ENCODE measurements at places on chromosomes 16 and 17.
A peak's percentile ranks its signal among the peaks of the same experiment; 100 is the strongest.

GRCh38 chr17:7502987-7503386, 18.8 kb downstream of the POLR2A start:
- DNase-seq, result no peak

DNA sequence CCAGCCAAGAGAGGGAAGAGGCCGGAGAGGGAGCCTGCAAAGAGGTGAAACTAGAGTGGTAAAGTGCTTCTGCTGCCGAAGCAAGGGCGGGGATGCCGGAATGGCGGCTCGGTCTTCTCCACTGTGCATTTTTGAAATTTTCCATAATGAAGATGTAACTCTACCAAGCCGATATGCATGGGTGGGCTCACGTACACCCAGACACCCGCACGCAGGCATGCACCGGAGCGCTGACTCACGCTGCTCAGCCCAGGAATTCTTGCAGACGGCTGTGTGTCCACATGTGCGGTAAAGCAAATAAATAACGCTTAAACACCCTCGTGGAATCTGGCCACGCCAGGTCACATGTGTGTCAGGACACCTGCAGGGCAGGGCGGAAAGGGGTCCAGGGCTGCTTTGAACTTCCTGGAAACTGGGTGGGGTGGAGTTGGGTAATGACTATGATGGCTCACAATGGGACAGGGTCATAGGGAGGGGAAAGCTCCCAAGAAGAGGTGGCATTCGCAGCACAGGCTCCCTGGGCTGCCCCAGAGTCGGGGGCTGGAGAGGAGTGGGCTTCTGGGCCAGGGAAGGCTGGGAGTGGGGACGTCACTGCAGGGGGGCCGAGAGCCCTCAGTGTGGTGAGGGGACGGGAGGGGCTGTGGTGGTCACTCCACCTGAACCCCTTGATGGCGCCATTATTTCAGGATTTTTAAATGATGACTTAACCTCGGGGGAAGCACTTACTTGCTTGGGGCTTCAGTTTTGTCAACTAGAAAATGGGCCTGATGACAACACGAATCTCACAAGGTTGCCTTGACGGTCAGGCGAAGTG, 265.5 kb downstream of the PARN start:
- peak; percentile 96 for DNase-seq

DNA sequence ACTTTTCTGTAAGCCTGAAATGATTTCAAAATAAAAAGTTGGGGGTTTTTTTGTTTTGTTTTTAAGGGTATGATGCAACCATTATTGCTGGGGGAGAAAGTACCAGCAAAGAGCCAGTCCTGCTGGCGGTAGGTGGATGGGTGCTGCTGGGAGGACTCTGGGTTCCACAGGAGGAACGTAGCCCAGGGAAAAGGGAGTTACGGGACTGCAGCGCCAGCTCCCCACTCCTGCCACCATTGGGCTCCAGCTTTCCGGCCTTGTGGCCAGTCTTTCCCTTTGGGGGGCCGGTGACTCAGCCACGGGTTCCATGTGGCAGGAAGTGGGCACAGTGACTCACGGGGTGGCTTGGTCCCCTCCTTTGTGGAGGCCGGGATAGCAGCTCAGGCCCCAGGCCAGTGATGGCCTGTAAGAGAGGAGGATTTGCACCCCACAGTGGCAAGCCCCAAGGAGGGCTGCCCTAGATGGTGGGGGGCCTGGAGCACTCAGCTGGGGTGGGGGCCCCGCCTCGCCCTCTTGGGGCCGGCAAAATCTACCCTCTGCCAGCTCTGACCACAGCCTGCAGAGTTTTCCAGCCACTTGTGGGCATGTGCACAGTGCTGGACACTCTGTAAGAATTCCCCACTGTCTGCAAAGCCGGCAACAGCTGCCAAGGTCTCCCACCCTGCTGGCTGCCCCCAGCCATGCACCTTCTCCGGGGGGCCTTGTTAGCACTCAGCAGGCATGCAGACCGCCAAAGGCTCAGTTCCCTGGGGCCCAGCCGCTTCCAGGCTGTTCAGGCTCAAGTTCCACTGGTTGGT, 30.4 kb downstream of the SOCS3 start:
- DNase-seq, result peak; percentile 89

DNA sequence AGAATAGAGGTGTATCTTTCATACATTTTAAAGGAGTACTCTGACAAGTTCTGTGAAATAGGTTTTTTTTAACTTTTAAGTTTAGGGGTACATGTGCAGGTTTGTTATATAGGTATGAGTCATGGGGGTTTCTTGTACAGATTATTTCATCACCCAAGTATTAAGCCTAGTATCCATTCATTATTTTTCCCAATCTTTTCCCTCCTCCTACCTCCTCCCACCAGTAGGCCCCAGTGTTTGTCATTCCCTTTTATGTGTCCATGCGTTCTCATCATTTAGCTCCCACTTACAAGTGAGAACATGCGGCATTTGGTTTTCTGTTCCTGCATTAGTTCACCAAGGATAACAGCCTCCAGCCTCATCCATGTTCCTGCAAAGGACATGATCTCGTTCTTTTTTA, 175.5 kb downstream of the CYB561 start:
- no peak for DNase-seq

DNA sequence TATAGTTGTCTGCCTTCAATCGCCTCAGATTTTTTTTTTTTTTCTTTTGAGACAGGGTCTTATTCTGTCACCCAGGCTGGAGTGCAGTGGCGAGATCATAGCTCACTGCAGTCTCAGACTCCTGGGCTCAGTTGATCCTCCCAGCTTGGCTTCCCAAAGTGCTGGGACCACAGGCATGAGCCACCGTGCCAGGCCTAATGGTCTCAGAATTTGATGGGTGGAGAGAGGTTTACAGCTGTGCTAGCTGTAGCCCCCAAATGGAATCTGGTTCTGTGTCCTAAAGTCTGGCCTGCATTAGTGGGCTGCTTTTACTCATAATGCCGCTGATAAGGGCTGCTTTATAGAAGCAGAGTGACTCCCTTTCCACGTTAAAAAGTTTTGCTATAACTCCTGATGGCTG, 5.1 kb downstream of the ZNRF1 start:
- no peak for DNase-seq

- DNase-seq, result no peak
Measured at GRCh38 chr16:26593700-26594099, 473.0 kb upstream of the C16orf82 start.

GRCh38 chr17:63988741-63989621, 9.2 kb upstream of the PRR29 start:
- peak; percentile 28 for DNase-seq

- DNase-seq, result no peak
Measured at GRCh38 chr17:50710025-50710424, 2.3 kb upstream of the ANKRD40 start.

DNA sequence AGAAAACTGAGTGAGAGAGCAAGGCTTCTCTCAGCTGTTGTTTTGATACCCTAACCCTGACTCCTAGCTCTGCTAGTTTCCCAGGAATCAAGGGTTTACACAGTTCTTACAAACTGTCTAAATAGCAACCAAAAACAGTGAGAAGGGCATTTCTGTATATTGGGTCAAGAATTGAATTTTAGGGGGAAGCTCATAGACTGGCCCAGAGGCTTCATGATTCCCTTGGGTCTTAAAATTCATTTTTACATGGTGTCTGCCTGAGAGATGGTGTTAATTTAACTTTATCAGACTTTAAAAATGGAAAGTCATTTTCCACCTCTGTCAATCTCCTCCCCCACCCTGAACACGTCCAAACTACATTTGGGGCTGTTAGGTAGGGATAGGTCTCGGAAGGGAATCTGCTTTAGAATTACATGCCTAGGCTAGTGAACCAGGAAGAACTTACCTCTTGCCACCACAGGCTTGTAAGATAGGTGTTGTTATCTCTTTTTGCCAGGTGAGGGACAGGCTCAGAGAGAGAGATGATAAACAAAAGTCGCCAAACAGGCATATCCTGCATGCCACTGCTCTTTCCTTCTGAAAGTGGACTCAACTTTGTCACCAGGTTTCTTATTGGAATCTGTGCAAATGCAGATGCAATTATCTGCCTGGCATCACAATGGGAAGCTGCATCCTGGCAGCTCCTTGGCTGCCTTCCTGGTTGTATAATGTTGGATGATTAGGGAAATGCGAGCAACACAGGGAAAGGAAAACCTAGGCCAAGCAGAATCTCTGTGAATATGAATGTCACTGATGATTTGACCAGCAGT, 3.1 kb downstream of the PHAF1 start:
- no peak for DNase-seq

DNA sequence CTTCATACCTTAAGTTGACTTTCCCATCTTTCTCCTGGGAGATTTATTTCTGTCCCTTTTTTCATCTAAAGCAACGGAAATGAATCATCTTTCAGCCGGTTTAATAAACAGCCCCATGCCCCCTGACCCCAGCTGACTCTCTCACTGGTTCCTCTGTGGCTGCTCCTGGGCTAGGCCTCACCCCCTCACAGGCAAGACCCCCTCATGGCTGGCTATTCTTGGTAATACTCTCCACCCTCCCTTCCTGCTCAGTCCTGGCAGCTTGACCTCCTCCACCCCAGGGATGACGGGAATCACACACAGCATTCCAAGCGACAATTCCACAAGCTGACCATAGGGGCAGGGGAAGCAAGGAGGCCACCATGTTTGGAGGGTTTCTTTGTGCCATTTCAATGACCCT, 1.5 kb upstream of the ADAP2 start:
- DNase-seq, result peak; percentile 45

DNA sequence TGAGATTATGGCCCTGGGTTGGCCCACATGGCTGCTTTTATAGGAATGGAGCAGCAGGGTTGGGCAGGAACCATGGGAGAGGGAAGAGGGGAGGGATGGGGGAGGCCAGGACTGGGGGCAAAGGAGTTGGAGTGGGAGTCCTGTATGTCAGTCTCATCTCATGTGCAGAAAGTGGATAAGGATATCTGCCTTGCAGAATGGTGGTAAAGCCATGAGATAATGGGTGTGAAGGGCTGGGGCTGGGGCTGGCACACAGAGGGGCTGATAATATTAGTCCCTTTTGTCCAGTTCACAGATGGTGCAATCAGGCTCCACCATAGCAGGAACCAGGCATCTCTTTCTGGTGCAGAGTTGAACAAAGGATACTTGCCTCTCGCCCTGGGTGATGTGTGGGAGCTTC, 101.3 kb downstream of the MRM1 start:
- no peak for DNase-seq

- DNase-seq, result peak; percentile 54
Measured at GRCh38 chr17:59521465-59522126, 43.8 kb upstream of the DHX40 start.

DNA sequence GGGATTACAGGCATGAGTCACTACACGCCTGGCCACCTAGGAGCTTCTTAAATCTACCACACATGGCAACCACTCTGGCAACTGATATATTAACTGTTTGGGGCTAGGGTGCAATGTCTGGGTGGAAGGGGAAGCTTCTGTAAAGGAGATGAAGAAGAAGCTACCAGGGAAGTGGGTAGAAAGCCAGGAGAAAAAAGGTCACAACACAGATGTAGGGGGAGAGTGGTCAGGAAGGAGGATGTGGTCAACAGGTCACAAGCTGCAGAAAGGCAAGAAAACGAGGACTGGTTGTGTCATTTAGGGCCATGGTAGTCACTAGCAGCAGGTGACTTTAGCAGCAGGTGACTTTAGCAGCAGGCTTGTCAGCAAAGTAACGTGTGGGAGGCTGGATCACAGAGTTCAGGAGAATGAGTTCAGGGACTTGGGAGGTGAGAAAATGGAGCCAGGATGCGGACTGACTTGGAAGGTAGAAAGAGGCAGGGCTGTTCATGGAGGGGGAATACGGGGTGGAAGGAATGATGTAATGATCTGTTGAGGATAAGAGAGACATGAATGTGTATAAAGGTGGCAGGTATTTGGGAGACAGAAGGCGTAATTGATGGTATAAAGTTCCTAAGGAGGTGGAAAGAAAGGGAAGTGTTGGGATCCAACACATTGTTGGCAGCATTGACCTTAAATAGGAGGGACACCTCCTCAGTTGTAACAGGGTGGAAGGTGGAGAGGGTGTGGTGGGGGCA, 16.3 kb upstream of the WFIKKN2 start:
- no peak for DNase-seq

DNA sequence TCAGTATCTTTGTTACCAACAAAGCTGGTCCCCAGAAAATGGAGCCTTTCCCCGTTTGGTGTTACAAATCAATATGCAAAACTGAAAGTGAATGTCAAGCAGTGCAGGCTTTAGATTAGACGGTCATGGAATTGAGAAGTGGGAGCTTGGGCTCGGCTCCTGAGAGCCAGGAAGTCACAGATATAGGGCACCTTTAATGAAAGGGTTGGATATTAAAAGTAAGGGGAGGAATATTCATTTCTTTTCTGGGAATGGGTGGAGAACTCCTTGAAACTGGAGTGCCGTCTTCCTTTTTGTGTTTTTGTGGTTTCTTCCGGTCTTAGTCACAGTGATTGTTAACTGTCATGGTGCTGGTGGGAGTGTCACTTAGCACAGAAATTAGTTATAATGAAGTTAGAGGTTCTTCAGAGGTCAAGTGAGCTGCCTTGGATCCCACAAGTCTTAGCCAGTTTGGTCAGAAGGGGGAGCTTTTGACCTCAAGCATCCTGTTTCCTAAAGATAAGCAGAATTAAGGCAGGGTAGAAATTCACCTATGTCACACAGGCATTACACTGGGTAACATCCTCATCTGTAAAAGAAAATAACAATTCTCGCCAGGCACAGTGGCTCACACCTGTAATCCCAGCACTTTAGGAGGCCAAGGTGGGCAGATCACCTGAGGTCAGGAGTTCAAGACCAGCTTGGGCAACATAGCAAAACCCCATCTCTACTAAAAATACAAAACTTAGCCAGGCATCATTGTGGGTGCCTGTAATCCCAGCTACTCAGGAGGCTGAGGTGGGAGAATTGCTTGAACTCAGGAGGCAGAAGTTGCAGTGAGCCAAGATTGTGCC, 9.6 kb upstream of the EIF1 start:
- DNase-seq, result peak; percentile 65

- no peak for DNase-seq
Measured at GRCh38 chr17:32628271-32629044, 141.7 kb downstream of the CDK5R1 start.

DNA sequence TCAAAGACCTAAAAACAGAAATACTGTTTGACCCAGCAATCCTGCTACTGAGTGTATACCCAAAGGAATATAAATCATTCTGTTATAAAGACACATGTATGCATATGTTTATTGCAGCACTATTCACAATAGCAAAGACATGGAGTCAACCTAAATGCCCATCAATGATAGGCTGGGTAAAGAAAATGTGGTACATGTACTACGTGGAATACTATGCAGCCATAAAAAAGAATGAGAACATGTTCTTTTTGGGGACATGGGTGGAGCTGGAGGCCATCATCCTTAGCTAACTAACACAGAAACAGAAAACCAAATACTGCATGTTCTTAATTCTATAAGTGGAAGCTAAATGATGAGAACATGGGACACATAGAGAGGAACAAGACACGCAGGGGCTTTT, 155.2 kb upstream of the KCNJ16 start:
- no peak for DNase-seq

All from fibroblast of skin of back (primary cell).